AG20443 (cell line): ENCODE measurements at places on chromosomes 3 and 15.

- peak; percentile 34 for DNase-seq
Measured at GRCh38 chr15:70323111-70323851, 225.6 kb upstream of the TLE3 start.

DNA sequence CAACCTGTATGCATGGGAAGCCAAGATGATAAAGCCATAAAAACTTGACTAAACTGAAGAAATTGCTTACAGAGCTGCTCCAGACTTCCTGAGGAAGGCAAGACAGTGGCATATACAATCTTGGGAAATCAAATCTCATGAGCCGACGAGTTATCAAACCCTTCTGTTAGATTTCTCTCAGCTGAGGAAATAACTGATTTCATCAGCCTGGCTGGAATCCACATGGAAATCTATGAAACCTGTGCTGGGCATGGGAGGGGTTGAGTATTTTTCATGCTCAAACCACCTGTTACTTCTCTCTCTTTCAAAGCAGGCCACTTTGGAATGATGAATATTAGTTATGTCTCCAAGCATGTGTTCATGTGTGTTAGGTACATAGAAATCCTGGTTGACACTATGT is 727.7 kb downstream of the FHIT start:
- DNase-seq, result no peak

GRCh38 chr3:52248816-52249547 is 3.4 kb downstream of the PPM1M start:
- DNase-seq, result no peak

- no peak for DNase-seq
Measured at GRCh38 chr3:112395181-112395895, 62.4 kb downstream of the CD200 start.

DNA sequence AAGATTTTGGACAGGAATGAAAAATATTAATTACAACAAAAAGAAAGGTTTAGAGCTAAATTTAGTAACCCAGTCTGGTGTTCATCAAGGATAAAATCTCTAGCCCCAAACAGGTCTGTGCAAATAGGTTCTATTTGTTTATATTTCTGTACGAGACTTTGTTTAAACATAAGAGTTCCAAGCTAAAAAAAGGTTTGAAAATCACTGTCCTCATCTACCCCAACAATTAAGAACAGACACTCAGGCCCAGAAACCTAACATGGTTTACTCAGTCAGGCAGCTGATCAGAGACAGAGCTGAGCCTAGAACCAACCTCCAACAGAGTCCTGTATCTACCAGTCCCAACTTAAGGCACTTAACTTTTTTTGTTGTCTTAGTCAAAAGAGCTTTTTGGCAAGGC is 49.3 kb downstream of the SNX4 start:
- no peak for DNase-seq

DNA sequence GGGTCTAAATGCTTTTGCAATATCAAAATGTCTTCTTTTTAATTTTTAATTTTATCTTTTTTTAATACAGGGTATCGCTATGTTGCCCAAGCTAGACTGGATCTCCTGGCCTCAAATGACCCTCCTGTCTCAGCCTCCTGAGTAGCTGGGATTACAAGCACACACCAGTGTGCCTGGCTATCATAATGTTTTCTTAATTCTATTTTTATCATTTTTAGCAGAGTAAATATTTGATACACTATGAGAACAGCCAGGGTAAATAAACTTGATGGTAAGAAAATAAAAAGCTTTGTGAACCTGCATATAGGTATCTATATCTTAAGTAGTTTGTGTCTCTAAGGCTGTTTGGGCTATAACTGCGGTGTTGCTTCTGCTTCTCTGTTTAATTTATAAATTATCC is 60.4 kb downstream of the IL12A start:
- DNase-seq, result no peak

DNA sequence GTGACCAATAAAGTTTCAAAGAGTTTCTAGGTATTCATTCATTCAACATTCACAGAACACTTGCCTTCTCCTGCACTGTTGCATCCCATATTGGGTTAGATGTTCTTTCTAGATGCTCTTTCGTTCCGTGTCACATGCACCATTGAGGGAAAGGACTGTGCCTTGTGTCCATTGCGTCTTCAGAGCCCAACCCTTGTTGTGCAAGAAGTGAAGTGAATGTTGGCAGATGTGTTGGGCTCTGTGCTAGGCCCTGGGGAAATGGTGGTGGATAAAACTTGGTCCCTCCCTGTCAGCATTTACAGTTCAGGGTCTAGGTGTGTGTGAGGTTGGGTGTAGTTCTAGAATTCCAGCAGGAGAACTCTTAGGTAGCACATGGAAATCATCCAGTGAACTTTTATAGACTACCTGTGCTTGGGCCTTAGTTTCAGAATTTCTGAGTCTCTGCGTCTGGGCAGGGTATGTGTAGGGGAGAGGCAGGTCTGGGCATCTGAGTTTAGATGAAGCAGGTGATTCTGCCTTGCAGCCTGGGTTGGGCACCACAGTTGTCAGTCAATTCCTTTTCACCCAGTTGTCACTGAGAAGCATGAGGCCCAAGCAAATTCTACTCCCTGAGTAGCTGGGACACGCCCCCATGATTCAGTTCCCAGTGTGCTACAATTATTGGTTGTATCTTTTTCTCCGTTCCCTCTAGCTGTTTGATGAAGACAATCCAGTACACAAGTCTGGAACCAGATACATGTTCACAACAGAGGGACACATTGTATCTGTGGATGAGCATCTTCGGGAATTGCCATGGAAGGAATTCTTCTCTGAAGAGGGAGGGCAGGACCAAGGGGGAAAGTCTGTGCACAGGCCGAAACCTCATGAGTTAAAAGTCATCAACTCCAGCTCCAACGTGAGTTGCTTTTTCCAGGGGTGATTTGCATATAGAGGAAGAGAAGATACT is 25.4 kb downstream of the EDEM1 start:
- DNase-seq, result no peak

DNA sequence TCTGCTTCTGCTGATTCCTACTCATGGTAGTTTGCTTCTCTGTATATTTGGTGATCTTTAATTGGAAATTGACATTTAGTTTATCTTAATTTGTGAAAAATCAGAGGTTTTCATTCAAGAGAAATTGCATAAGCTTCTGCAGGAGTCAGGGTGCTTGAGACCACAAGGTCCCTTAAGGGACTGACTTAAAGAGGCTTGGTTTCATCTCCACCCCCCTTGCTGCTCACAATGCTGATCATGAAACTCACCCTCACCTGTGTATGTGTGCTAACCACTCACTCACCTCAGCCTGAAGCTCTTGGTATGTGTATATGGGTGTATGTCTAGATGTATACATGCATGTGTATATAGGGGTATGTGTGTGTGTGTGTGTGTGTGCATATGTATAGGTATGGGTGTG is 11.4 kb downstream of the PGPEP1L start:
- DNase-seq, result no peak

- no peak for DNase-seq
Measured at GRCh38 chr15:92934716-92935115, 34.6 kb downstream of the CHD2 start.

DNA sequence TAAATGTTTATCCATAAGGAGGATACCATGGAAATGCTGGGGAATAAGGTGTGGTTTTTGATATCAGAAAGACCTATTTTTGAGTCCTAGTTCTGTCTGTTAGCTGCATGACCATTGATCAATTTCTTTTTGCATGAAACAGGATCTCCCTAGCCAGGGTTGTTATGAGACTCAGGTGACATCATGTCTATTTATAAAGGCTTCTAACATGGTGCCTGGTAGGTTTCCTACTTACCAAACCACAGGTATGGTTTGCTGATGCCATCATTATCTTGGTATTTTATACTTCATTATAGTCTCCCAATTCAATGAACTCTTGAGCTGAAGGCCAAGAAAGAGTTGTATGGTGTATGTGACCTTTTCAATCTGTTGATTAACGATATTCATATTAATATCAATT is 144.0 kb downstream of the CLSTN2 start:
- no peak for DNase-seq

- DNase-seq, result peak; percentile 89
Measured at GRCh38 chr3:177197727-177198460, 612 bp upstream of the TBL1XR1 start.

DNA sequence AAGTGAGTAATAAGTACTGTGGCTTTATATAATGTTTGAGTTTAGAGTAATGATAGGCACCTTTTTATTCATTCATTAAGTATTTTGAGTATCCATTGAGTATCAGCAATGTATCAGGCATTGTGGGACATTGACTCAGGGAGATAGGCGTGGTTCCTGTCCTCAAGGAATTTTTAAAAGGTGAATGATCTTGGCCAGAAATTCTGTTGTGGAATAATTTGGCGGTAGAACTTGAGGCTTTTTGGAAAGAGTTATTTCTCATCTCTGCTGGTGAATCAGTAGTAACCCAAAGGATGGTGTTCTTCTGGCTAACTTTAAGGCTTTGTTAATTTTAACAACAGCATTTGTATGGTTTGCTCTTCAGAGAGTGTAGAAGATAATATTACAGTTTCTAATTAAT is 2.0 kb downstream of the RAB7A start:
- peak; percentile 32 for DNase-seq

DNA sequence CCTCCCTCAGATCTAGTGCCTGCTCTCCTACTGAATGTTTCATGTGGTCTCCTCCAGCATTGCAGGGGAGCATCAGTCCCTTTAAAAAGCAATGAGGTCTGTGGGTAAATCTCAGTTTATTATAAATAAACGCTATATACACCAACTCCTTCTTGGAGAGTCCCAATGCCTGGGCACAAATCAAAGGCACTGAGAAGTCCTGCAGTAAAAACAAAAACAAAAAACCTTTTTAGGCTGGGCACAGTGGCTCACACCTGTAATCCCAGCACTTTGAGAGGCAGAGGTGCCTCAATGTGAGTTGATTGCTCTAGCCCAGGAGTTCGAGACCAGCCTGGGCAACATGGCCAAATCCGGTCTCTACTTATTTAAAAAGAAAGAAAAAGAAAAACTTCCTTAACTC is 45.0 kb downstream of the ACAN start:
- no peak for DNase-seq

DNA sequence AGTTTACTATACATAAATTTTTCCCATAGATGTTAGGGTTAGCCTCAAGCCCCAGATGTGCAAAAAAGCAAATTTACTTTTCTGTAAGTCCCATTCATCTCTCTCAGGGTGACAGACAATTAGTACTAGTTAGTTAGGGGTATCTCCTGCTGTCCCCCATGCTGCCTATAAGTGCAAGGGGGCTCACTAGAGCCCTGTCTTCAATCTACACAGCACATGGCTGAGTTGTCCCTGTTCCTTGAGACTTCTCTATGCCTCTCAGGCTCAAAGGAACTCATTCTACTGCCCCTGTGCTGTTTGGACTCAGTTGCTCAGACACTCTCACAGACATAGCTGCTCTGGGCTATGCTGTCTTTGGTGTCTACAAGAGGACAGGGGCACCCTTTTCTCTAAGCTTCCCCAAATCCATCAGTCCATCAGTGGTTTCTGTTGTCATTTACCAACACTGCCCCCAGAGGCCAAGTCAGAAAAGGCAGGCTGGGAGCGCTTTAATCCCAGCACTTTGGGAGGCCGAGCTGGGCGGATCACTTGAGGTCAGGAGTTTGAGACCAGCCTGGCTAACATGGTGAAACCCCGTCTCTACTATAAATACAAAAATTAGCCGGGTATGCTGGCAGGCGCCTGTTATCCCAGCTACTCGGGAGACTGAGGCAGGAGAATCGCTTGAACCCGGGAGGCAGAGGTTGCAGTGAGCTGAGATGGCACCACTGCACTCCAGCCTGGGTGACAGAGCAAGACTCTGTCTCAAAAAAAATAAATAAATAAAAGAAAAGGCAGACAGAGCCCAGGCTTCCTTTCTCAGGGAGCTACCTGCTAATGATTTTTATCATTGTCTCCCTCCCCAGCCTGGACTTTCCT is 31.4 kb upstream of the PRTG start:
- DNase-seq, result peak; percentile 56
